Head of caudate nucleus (tissue), 42 donors: ENCODE measurements at places on chromosomes 11 and 22.

GRCh38 chr11:1717745-1718144 is 20.8 kb downstream of the KRTAP5-6 start:
- DNase-seq = no peak

GRCh38 chr11:22346282-22346681 is 8.1 kb downstream of the SLC17A6 start:
- DNase-seq = no peak

DNA sequence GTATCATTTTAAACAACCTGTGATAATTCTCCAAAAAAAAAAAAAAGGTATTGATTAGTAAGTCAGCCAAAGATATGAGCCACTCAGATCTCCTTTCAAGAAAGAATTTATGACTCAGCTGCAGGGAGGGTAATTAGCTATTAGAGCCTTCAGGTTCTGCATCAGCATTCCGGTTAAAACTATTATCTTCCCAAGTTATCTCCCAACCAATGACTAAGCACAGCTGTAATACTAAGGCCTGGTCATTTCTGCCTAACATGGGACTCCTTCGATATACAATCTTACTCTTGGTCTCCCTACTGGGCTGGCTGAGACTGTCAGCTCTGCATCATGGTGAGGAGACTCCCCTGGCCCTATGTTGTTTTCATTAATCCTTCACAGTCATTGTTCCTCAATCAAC is 60.4 kb downstream of the SBF2 start:
- DNase-seq = no peak

GRCh38 chr11:75523189-75523588 is 2.6 kb downstream of the GDPD5 start:
- no peak for DNase-seq

DNA sequence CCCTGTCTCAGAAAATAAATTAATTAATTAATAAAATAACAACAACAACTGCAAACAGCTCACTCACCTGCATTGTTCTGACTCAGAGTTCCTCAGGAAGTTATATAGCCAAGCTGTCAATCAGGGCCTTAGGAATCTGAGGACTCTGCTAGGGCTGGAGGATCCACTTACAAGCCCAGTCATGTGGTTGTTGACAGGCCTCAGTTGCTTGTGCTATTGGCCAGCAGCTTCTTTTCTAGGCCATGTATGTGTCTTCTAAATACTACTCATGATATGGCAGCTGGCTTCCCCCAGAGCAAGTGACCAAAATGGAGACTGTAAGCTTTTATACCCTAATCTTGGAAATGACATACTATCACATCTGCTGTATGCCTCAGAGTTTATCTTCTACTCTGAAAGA is 20.8 kb upstream of the ATP5MG start:
- DNase-seq = no peak

DNA sequence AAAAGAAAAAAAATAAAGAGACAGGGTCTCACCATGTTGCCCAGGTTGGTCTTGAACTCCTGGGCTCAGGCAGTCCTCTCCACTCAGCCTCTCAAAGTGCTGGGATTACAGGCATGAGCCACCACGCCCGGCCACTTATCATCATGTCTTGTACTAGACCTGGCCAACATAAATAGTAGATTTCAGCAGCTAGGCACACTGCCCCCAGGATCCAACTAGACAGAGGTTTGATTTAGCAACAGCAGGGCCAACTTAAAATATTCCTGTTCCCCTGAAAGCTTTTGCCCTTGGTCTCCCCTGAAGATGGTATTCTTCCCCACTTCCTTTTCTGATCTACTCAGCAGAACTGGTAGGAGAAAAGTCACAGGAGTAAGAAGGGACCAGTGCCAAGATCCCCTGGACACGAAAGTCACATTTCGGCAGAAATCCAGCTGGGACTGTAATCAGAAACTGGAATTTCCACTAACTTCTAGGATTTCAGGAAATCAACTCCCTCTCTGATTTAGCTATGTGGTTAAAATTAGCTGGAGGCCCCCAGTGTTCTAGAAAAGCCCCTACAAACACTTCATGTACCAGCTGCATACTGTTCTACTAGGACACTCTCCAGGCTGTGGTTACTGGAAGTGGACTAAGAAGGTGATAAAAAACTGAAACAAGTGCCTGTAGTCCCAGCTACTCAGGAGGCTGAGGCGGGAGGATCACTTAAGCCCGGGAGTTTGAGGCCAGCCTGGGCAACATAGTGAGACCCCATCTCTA is 8.9 kb upstream of the PPP2R1B start:
- no peak for DNase-seq

DNA sequence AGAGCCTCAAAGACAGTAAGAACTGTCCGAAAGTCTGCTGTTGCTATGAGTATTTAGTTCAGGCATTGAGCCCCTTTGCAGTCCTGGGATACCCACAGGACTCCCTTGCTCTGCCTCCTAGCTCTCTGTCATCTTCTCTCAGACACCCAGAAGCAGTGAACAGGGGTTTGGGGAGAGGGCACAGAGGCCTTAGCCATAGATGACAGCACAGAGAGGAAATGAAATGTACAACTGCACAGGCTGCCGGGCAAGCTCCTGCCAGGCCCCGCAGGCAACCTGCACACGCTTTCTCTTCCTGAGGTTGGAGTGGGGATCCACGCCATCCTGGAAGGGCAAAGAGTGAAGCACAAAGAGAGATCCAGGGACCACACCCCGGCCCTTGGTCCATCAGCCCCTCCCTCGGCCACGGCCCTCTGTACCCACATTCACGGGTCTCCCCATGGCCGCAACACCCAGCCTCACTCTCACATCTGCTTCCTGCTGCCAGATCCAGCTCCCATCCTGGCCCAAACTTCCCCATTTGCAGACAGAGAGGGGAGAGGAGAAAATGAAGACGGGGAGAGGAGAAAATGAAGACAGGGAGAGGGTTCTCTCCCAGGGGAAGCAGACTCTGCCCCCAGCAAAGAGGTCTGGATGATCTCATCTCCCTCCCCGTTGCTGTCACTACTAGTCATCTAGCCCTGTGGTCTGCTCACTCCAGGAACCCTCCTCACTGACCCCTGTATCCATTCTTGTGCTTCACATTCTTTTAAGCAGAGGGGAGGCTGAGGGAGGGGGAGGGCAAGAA is 40.7 kb downstream of the CD6 start:
- DNase-seq = peak; percentile 36

GRCh38 chr22:45101515-45102227 is 62.1 kb upstream of the NUP50 start:
- peak; percentile 53 for DNase-seq

DNA sequence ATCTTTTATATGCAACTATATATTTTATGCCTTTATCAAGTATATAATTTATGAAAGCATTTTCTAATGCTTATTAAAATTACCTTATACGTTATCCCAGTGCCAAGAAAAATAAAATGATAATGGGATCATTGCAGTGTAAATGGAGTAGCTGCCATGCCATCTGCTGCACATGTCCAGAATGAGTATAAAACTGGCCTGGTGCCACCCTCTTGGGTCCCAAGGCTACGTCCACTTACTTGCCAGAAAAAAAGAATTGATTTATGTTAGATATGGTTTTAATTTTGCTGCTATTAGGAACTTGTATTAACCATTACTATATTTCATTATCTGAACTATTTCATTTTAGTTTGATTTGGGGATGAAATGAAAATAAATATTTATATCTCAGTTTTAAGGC is 1127.1 kb upstream of the CNTN5 start:
- DNase-seq = no peak

DNA sequence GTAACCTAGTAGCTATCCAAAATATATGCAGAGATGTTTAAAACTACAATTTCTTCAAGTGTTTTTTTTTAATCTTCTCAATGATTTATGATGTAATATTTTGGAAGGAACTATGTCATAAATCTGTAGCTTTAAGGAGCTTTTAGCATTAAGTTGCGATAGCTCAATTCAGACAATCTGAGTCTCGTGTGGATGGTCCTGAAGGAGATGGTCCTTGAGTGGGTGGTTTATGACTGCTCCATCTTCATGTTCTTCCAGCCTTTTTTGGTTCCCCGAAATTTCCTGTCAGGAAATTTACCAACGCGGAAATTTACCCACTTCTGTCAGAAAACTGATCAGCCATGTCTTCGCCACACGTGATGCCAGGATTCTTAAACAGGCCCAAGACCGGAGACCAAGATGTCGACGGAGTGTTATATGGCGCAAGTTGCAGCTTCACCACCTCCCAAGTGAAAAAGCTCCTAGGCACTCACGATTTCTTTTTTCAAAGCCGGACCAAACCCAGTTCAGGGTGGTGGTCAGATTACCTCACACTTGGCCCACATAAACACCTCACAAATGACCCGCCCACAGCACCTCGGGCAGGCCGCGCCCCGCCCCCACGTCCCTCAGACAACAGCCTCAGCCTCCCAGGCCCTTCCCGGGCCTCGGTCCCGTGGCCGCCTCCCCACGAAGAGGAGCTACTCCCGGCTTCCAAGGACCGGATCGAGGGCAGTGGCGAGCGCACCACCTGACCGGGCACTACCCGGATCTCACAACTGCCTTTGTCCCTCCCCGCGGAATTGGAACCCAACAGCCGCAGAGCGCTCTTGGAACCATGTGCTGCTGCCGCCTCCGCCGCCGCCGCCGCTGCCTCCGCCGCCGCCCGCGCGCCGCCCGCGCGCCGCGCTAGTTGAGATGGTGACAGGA is at the start of gene MORC2:
MORC2 (minus strand) TSS at position 760 of the 909 bp plus-strand sequence. CDS start 885 bp downstream, outside the sequence.
- no peak for DNase-seq

DNA sequence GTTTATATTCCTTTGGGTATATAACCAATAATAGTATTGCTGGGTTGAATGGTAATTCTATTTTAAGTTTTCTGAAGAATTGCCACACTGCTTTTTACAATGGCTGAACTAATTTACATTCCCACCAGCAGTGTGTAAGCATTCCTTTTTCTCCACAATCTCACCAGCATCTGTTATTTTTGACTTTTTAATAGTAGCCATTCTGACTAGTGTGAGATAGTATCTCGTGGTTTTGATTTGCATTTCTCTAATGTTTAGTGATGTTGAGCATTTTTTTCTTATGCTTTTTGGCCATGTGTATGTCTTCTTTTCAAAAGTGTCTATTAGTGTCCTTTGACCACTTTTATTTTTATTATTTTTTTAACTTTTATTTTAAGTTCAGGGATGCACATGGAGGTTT is 275.3 kb downstream of the METTL15 start:
- no peak for DNase-seq

DNA sequence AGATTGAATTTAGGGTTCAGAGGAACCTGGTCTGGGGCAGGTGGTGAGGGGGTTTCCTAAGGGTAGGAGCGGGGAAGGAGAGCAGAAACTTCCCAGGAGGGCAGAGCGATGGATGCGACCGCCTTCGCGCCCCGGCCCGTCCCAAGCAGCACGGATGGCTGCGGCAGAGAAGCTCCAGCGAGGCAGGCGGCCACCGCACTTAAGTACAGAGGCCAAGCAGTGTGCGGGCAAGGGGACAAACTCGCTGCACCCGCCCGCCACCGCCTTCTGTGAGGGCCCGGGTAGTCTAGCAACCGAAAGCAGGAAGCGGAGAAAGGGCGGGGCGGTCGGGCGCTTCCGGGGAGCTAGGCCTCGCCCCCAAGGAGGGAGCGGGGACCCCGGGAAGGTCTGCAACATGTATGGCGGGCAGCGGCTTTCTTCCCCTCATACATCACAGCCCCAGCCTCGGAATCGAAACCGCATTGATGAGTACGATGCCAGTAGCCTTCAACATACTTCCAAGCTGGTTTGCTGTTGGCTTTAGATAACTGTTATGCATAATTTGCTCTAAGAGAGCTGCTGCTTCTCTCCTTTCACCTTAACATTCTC is at the start of gene AGBL2:
AGBL2 (minus strand) TSS at position 288 of the 588 bp plus-strand sequence. CDS start 719 bp downstream, outside the sequence.
- DNase-seq = peak; percentile 75

- no peak for DNase-seq
Measured at GRCh38 chr11:113593698-113594308, 112.3 kb downstream of the TMPRSS5 start.

DNA sequence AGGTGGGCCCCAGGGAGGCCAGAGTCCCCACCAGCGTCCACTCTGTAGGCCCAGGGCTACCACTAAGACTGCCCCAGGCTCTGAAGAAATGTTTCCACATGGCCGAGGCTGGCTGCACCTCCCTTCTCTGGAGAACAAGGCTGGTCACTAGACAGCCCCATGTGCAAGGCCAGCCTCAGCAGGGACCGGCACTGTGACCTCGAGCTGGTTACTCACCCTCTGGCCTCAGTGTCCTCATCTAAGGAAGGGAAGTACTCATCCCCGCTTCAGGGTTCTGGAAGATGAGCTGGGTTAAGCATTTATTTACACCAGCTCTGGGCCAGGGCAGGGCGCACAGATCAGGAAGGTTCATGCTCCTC is 9.7 kb downstream of the PMM1 start:
- DNase-seq = no peak

- DNase-seq = no peak
Measured at GRCh38 chr11:100684101-100685065, 2.7 kb upstream of the ARHGAP42 start.

- no peak for DNase-seq
Measured at GRCh38 chr11:128933481-128934178, 9.0 kb downstream of the TP53AIP1 start.

DNA sequence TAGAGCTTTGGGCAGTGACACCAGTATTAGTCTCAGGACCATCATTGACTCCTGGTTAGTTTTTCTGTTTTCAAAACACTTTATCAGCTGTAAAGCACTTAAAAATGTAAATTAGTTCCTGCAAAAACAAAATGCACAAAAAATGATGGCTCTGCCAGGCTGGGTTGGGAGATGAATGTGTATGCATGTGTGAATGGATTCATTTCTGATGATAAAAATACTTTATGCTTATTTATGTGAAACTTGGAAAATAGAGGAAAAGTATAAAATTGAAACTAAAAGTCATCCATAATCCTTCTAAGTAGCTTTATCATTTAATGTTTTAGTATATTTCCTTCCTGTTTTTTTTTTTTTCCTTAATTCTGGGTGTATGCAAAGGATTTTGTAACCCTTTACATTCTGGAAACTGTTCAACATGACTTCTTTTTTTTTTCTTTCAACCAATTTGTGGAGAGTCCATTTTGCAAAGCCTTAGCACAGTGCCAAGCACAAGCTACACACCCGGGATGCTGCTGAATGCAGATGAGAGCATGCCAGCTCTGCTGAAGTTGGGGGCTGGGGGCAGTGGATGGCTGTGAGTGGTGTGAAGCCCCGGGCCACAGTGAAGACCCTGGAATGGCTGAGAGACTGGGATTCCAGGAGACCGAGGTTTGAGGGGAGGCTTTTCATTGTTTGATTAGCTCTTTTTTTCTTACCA is 37.6 kb downstream of the PTPRJ start:
- DNase-seq = no peak

- no peak for DNase-seq
Measured at GRCh38 chr11:60589611-60590010, 74.4 kb downstream of the MS4A13 start.
